Fibroblast of lung (primary cell): ENCODE measurements at places on chromosomes 4 and X. TPM values are rescaled to one million over a fixed set of nuclear protein-coding genes. Genes with fewer than 3 reads are reported as not detected.

BGN gene
- 10.1 and 18.7 TPM in 2 replicates for total RNA-seq

ARAP2 gene
- 2.3 and 3.0 TPM in 2 replicates for total RNA-seq

CSAG1 gene
- total RNA-seq, result not detected in 2 replicates

RIPPLY1 gene
- not detected in 2 replicates for total RNA-seq

DCLK2 gene
- total RNA-seq, result 3.1 and 14.0 TPM in 2 replicates

CXorf65 gene
- not detected in 2 replicates for total RNA-seq

SEPSECS gene
- 9.2 and 12.4 TPM in 2 replicates for total RNA-seq

MAGEC2 gene
- total RNA-seq, result 0.17 TPM in 1 of 2 replicates, not detected in the other

XKRX gene
- total RNA-seq, result under 0.01 and 0.17 TPM in 2 replicates

AFAP1 gene
- 30.1 and 34.9 TPM in 2 replicates for total RNA-seq

DIAPH2 gene
- 18.0 and 18.5 TPM in 2 replicates for total RNA-seq

G3BP2 gene
- total RNA-seq, result 140 and 143 TPM in 2 replicates

CXorf49 gene
- total RNA-seq, result not detected in 2 replicates

UGT2B10 gene
- total RNA-seq, result not detected in 2 replicates

SMIM10L2A gene
- 0.51 and 0.66 TPM in 2 replicates for total RNA-seq

INTU gene
- total RNA-seq, result 9.5 and 9.6 TPM in 2 replicates

GAGE12E gene
- not detected in 2 replicates for total RNA-seq

CACNA1F gene
- total RNA-seq, result 0.17 and 0.26 TPM in 2 replicates

TSR2 gene
- 11.8 and 15.2 TPM in 2 replicates for total RNA-seq

PLP2 gene
- 10.5 and 23.3 TPM in 2 replicates for total RNA-seq

UGT2B11 gene
- not detected in 2 replicates for total RNA-seq

MEPE gene
- not detected in 2 replicates for total RNA-seq

TSPAN6 gene
- 29.2 and 35.4 TPM in 2 replicates for total RNA-seq

GAGE12F gene
- not detected in 2 replicates for total RNA-seq

PDLIM3 gene
- 20.8 and 50.3 TPM in 2 replicates for total RNA-seq

NAT8L gene
- total RNA-seq, result 0.17 and 0.26 TPM in 2 replicates

SPANXC gene
- total RNA-seq, result not detected in 2 replicates

GLOD5 gene
- not detected in 2 replicates for total RNA-seq

REELD1 gene
- not detected in 2 replicates for total RNA-seq

DUSP9 gene
- under 0.01 TPM in 1 of 2 replicates, not detected in the other for total RNA-seq

BANK1 gene
- total RNA-seq, result 0.26 and 0.83 TPM in 2 replicates

BST1 gene
- 14.6 and 15.7 TPM in 2 replicates for total RNA-seq

SOWAHB gene
- under 0.01 and 0.17 TPM in 2 replicates for total RNA-seq

PRKG2 gene
- total RNA-seq, result 17.5 and 26.5 TPM in 2 replicates

XG gene
- 1.3 and 4.1 TPM in 2 replicates for total RNA-seq

SPARCL1 gene
- total RNA-seq, result 2.3 and 4.1 TPM in 2 replicates

MYL5 gene
- total RNA-seq, result 13.4 and 14.4 TPM in 2 replicates
